BJ (cell line): ENCODE measurements at places on chromosomes 4 and X.
A peak's percentile ranks its signal among the peaks of the same experiment; 100 is the strongest.

GRCh38 chrX:115649461-115650063 lies 88.6 kb downstream of the PLS3 start:
- DNase-seq, result no peak

DNA sequence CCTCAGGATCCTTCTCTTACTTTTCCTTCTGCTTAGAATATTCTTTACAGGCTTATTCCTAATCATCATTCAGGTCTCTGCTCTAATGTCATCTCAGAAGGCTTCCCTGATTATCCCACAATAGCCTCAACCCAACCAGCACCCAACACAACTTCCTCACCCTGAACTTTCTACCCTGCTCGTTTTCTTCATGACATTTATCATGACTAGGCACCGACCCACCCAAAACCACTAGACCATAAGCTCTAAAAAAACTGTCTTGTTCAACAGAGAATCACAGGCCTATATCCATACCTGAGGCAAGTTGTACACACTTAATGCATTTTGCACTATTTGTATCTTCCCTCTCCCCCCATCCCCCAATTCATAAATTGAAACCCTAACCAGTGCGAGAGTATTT lies 95.3 kb downstream of the SH3RF1 start:
- no peak for DNase-seq

DNA sequence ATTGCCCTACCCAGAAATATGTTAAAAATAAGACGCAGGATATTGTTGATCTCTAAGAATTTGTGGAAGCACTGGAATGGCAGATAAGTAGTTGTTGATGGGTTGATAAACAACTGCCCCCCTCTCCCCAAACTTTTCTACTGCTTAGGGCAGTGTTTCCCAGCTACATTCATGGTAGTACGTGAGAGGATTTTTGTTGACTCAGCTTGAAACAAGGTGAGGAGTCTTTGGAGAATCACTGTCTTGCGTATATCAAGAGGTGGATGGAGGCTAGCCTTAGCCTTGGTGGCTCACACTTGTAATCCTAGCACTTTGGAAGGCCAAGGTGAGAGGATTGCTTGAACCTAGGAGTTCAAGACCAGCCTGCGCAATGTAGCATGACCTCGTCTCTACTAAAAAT lies 5.7 kb downstream of the ENOPH1 start:
- no peak for DNase-seq

DNA sequence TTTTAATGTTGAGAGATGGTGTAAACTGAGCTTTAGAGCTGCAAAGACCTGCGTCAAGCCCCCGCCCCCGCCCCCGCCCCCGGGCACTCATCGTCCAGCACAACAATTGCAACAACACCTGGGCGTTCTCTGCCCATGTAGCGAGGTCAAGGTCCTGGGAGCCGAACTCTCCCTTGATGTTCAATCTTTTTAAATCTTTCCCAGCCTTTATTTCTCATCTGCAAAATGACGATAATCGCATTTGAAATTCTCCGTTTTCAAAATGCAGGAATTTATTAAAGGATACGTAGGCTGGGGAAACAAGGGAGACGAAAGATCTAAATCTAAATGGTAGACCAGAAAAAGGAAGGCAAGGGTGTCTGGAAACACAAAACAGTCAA lies 648 bp upstream of the MSMO1 start:
- DNase-seq, result no peak

DNA sequence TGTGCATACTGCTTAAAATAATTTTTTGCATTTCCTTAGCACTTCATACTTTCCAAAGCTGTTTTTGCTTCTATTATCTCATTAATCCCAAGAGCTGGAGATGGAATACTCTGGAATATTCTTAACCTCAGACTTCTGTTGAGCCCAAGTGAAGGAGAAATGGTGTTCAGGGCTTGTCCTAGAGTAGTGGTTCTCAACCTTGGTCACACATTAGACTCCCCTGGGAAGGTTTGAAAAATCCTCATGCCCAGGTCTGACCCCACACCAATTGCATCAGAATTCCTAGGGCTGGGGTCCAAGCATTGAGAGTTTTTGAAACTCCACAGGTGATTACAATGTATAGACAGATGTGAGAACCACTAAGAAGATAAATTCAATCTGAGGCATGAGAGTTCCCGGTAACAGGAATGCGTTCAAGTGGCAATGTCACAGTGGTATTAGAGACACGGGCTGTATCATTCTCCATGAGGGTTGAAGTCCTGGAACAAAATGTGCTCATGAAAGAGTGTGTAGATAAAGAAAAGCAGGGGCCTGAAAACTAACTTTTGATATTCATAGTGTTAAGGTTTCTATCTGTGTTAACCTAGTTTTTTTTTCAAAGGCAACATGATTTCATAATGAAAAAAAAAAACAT lies 47.9 kb downstream of the AWAT2 start:
- DNase-seq, result no peak

- DNase-seq, result no peak
Observed at GRCh38 chr4:128525387-128525786, 237.8 kb upstream of the PGRMC2 start.

- peak; percentile 85 for DNase-seq
Observed at GRCh38 chr4:112296949-112297880, at the start of gene ALPK1. Gene ALPK1 (plus strand): TSS chr4:112297369.

GRCh38 chr4:14070289-14070880 lies 442.9 kb upstream of the BOD1L1 start:
- no peak for DNase-seq

DNA sequence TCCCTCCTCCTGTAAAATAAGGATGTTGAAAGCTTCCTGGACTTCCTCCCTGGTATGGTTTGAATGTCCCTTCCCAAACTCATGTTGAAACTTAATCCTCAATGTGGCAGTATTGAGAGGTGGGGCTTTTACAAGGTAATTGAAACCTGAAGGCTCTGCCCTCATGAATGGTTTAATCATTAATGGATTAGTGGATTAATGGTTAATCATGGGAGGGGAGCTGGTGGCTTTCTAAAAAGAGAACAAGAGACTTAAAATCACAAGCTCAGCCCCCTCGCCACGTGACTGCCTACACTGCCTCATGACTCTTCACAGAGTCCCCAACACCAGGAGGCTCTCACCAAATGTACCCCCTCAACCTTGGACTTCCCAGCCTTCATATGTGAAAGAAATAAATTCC lies 124.6 kb upstream of the ANXA3 start:
- DNase-seq, result no peak

GRCh38 chr4:88858752-88859151 lies 161.1 kb upstream of the NAP1L5 start:
- DNase-seq, result no peak

DNA sequence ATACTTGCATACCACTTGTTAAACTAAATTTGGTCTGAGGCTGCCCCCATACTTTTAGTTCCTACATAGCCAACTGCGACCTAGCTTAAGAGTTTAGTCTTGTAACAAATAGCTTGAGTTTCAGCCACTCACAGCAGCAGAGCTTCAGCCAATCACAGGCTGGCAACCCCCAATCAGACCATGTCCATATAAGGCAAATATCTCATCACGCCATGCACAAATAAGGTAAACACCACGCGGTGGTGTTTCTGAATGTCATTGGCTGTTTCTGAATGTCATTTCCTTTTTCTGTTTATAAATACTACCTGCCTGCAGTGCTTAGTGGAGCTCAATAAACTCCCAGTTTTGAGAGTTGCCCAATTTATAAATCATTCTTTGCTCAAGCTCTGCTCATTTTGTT lies 143.1 kb upstream of the MAD2L1 start:
- DNase-seq, result no peak

DNA sequence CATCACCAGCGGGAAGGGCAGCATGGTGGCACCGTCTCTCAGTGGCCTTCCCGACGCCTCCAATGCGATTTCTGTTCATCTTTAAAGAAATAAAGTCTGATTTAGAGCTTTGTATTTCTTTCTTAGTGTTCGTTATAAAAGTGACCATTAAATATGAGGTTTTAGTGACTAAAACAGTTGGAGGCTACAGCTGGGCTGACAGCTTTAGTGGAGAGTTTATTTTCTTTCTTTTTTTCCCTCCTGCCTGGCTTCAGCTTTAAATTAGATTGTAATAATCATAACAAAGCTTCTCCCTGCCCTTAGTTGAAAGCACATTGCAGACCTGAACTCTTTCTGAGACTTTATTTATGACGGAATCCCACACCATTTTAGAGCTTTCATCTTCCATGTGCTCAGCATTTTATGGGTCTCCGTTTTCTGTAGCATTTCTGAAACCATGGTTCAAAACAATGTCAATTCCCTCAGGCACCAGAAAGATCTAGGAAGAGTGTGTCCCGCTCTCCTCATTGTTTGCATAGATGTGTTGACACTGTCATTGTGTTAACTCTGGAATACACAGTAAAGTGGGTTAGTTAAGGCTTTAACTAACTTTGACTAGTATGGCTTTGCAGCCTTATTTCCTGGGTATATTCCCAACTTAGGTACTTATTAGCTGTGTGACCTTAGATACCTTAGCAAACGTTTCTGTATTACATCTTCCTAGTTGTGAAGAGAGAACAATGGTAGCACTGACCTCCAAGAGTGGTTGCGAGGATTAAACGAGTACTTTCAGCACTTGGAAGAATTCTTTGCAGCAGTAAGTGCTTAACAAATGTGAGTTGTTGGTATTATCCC lies 97.4 kb upstream of the PGRMC2 start:
- no peak for DNase-seq

- no peak for DNase-seq
Observed at GRCh38 chr4:14152834-14153519, 525.5 kb upstream of the BOD1L1 start.

DNA sequence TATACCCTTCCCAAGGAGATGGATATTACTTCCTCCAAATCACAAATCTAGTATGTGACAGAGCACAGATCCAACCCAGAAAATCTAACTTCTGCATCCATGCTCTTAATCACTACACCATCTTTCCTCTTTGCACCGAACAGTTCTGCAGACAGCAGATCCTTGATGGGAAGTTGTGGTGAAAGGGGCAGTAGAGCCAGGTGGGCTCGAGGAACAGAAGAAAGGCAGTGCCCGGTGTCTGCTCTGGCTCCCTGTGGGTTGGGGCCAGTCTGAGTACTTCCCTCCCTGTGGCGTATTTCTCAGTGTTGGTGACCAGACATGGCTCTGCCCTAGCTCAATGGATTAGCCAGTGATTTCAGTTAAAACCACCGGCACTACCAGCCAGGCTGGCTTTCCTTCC lies 15.3 kb downstream of the HOPX start:
- no peak for DNase-seq

- peak; percentile 86 for DNase-seq
Observed at GRCh38 chr4:156946516-156947424, 24.8 kb downstream of the PDGFC start.
